ENCODE measurements at places on chromosomes 5 and 9.
A peak's percentile ranks its signal among the peaks of the same experiment; 100 is the strongest.

DNA sequence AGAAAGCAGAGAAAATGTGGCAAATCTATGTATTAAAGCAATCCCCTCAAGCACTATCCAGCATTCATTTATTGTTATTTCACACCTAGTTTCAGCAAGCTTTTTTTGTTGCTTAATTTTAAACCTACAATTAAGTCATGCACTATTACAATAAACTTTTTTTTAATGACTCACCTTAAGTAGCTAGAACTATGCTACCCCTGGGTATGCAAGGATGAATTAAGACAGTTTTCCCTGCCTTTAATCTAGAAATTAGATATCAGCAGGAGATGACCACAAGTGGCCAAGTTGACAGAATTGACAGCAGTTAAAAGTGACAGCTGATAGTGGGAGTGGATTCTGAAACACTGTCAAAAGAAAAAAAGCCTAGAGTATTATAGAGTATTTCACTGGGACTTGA lies 20.0 kb downstream of the ITGA1 start:
- no peak for DNase-seq

DNA sequence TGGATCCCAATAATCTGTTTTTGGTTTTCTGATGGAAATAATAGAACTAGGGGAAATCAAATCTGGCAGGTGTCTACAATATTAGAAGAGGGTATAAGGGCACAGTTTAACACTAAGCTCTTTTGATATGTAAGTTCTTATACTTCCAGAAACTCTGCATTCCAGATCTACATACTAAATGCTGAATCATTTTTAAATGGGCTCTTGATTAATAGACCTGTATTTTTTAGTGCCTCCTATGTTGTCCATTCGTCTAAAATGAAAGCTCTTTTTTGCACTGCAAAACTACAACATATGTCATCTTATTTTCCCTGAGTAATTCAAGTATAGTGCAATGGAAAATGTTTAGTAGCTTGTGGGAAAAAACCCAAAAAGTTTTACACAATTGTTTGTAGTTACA lies 44.2 kb downstream of the NR6A1 start:
- no peak for DNase-seq

DNA sequence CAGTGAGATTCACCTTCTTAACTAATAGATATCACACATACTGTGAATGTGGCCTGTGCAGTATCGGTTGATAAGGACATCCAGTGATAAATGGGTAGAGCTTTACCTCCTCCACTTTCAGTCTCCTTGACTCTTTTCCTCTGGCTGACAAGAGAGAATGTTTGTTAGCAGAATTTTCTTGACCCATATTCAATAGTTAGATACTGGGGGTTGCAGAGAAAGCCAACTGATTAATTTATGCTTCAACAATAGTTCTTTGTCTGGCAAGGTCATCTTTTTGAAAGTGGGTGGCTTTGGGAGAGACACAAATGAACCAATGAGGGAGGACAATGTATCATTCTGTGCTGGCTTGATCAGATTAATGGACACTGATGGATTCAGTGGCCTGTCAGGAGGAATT lies 30.3 kb downstream of the TTC23L start:
- no peak for DNase-seq

GRCh38 chr9:30722065-30722464 lies 1662.4 kb upstream of the ACO1 start:
- DNase-seq: no peak

DNA sequence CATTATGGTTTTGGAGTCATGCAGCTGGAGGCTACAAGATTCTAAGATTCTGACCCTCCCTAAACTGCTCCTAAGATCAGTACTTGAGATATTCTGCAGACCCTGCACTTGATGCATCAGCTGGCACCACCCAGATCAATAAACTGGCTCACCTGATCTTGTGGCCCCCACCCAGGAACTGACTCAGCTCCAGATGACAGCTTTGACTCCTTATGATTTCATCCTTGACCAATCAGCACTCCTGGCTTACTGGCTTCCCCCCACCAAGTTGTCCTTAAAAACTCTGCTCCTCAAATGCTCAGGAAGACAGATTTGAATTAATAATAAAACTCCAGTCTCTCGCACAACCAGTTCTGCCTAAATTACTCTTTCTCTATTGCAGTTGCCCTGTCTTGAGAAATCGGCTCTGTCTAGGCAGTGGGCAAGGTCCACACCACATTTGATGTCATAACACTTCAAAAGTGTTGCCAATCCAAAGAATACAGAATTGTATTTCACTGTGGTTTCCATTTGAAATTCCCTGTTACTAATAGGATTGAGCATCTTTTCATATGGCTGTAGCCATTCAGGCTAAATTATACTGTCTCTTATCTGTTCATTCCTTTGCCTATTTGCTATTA lies 14.8 kb upstream of the SLC30A5 start:
- peak; percentile 16 for DNase-seq

DNA sequence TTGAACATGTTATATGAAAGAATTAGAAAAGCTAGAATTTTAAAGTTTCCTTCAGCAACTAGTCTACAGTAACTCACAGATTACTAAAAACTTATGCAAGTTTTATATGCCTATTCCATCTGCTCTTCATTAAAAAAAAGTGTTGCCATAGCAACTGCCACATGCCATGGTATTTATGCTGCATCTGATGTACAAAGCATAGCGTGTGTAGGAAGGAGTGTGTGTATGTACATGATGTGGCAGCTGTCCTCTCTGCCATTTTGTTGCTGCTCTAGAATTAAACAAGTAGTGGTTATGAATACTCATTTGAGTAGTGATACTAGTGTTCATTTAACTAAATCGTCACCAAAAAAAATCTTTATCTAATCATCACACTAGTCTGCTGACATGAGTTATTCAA lies 593.5 kb downstream of the CETN3 start:
- peak; percentile 0 for DNase-seq

GRCh38 chr5:95817430-95817829 lies 5.1 kb downstream of the GLRX start:
- DNase-seq: peak; percentile 43

GRCh38 chr9:79163544-79163943 lies 408.2 kb upstream of the TLE4 start:
- no peak for DNase-seq

DNA sequence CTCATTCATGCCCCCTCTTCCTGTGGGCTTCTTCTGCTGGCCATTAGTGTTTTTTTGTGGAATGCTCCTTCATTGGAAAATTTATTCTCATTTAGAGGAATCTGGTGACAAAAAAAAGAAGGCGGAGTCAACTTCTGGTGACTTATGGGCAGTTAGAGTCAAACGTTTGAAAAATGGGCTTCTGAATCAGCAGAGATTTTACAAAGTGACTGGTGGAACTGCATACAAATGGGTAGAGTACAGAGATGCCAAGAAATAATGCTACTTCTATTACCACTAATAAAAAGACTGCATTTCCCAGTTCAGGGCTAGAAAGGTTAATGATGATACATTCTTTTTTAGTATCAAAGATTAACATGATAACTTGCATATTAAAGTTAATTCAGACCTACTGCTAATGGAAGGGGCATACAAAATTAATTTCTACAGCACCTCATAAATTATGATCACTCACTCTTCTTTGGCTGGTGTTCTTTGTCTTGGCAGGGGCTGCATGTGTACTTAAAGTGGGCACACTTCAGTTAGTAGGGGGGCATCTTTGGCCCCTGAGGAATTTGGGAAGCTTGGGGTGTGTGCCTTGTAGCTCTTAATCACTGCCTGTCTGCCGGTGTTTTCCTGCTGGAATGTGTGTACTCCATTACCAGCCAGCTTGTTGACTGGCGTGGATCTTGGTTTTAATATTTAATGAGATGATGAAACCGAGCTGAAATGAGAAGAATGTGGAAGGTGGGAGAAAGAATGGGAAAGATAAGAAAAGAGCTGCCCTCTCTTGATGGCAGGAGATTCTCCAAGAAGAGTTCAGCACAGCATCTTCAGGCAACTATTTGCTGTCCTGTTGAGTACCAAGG lies 148.9 kb downstream of the DOCK2 start:
- no peak for DNase-seq

DNA sequence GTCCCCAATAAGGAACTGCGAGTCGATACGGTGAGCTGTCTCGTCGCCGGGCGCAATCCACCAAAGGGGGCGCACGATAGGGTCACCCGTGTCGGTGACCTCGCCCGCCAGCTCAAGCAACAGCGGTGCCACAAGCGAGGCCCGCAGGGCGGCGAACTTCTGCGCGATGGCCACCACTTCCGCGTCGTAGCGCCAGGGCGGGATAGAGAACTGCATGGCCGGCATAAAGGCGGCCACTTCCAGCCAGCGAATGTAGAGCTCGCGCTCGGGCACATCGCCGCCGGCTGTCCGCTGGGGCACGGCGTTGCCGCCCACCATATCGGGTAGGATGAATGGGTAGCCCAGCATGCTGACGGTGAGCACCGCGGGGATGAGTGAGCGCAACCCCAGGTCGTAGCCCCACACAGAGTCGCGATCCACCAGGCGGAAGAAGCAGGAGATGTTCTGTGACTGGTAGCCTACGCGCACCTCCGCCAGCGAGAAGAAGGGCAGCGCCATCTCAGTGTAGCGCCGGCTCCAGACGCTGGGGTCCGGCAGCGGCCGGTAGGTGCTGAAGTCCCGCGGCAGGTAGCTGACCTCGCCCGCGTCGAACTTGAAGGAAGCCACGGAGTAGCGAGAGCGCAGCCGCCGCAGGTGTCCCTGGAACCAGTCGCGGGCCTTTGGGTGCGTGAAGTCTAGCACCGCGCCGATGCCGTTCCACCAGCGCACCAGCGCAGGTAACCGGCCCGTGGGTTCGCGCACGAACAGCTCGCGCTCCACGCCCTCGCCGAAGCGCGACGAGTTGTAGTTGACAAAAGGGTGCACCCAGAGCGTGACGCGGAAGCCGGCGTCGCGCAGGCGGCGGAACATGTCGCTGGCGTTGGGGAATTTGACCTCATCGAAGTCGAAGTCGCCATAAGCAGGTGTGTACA lies 5.5 kb downstream of the MYORG start:
- DNase-seq: no peak

DNA sequence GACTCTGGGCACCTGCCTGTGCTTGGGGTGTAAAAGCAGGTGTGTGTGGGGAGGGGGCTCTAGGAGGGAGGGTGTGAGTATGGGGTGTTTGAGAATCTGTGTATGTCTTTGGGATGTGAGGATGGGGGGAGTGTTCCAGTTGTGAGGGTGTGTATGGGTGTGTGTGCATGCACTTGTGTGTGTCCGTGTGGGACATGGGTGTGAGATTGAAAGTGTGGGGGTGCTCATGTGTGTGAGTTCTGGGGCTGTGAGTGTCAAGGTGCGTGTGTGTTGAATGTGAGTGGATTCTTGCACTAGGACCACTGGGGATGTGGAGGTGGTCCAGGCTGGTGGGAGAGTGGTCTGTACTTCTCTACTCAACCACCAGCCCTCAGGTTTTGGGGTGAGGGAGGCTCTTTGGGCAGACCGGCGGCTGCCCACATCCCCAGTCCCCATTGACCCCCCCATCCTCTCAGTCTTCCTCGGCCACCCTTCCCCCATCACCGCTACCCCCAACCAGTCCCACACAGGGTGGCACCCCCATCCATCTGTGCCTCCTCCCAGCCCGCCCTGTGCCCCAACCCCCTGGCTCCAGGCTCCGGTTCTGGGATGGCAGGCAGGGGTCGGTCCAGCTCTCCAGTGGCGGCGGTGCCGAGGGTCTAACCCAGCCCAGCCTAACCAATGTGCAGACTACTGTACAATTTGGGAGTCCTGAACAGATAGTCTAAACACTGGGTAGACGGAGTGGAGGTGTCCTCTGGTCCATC lies 31.5 kb downstream of the GOLGA2 start:
- no peak for DNase-seq

GRCh38 chr5:157729858-157730257 lies 1.4 kb upstream of the THG1L start:
- DNase-seq: peak; percentile 22

- peak; percentile 24 for DNase-seq
Measured at GRCh38 chr5:110900829-110901228, 162.0 kb downstream of the SLC25A46 start.

DNA sequence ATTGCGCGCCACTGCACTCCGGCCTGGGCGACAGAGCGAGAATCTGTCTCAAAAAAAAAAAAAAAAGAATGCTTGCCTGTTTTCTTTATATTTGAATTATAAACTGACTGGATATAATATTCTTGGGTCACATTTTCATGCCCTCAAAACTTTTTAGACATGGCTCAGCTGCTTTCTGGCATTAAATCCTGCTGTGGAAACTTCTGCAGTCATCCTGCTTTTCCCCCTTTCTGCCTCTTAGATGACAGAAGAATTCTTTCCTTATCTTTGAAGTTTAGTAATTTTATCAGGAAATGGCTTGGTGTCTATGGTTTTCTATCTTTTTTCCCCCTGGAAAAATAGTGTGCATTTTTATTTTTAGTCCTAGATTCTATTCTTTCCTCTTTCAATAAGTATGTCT lies 234.5 kb downstream of the AOPEP start:
- DNase-seq: no peak

DNA sequence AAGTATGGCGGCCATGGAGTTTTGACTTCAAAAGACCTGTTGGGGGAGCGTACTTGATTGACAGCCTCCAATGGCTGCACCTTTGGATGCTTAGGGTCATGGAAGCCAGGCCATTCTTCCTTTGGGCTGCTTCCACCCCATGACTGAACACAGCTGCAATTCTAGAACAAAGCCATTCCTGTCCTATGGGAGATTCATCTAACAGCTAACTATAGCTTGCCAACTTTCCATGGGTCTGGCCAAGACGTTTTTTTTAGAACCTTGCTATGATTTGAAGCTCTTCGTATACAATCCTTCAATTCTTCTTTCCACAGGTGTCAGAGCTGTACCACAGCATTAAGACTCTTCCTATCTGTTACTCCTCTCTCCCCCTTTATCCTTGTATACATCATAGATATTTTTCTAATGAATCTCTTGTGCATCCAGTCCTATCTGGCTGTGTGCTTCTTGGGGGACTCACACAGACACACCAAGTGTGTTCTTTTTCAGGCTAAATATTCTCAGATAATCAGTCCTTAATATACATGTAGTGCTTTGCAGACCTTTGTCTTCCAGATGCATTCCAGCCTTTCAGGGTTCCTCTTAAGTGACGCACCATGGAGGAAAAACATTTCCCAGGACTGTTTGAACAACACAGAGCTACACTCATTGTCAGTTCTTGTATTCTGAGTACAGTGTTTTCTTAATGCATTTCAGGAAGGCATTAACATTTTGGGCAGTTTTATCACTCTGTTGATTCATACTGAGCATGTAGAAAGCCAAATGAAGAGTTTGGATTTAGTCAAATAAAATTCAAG lies 198.9 kb downstream of the TAF11L14 start:
- no peak for DNase-seq

DNA sequence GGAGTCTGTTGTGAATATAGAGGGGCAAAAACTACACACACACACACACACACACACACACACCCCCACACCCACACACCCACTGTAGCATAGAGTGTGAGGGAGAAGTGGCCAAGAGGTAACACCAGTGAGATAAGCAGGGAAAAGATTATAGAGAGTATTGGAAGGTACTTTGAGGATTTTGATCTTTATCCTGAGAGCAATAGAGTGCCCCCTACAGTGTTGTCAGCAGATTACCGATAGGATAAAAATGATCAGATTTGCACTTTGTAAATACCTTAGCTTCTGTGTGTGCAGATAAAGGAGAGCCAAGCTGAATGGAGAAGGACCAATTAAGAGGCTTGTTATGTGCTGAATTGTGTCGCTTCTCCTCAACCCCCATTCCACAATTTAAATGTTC lies 32.3 kb downstream of the ERCC6L2 start:
- DNase-seq: no peak

Measured in activated CD4-positive, alpha-beta T cell treated with anti-CD3 and anti-CD28 coated beads, Interleukin-10, Interleukin-2, amounts not matched to agents 100 ng/mL and 50 ng/mL, durations not matched to agents 16 hours and 8 hours (primary cell).